Motor neuron (in vitro differentiated cells): ENCODE measurements at places on chromosomes 3 and 15. TPM values are rescaled to one million over a fixed set of nuclear protein-coding genes. Genes with fewer than 3 reads are reported as not detected.

DNA sequence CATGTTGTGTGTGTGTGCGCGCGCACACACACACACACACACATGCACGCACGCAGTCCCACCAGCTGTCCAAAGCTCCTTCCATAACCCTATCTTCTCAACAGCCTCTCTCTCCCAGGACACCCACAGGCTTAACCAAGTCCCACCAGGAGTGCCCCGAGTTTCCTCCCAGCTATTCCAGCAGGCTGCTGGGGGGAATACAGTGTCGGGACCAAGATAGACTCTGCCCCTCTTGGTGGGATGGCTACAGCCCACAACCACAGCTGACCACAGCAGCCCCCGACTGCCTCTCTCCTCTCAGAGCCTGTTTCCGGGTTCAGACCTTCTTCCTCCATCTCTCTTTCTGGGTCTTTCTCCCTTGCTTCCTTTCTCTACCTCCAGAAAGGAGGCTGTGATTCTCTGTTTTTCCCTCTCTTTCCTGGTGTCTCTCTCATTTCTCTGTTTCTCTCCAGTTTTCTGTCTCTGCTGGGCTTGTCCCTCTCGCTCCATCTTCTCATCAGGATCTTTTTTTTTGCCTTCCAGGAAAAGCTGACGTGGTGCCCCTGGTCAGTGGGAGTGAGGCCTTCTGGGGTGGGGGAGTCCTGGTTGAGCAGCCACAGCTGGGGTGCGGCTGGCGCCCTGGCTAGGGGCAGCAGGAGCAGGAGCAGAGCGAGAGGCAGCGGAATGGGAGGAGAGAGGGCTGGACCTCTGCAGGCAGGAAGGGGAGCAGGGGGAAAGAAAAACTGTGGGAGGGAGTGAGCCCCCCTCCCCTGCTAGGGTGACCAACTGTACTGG lies 3.3 kb upstream of the ISLR start:
- ATAC-seq, result peak; percentile 12

- ATAC-seq, result no peak
Measured at GRCh38 chr15:70963199-70963598, 70.6 kb downstream of the LRRC49 start.

- ATAC-seq, result no peak
Measured at GRCh38 chr15:69128667-69129311, 31.6 kb upstream of the GLCE start.

DNA sequence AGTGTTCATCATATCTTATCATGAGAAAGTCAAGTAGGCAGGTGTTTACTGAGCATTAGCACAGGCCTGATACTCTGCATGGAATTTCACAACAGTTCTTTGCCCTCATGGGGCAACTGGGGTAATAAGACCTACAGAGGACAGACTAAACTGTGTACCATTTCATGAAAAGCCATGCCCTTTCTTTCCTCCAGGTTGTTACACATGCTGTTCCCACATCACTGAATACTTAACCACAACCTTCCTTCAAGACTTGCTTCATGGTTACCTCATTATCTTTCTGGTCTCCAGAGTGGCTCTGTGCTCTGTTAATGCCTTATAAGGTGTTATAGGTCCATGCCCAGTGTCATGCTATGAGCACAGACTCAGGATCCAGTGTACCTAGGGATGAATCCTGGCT lies 28.2 kb upstream of the RSL24D1 start:
- ATAC-seq, result no peak

DNA sequence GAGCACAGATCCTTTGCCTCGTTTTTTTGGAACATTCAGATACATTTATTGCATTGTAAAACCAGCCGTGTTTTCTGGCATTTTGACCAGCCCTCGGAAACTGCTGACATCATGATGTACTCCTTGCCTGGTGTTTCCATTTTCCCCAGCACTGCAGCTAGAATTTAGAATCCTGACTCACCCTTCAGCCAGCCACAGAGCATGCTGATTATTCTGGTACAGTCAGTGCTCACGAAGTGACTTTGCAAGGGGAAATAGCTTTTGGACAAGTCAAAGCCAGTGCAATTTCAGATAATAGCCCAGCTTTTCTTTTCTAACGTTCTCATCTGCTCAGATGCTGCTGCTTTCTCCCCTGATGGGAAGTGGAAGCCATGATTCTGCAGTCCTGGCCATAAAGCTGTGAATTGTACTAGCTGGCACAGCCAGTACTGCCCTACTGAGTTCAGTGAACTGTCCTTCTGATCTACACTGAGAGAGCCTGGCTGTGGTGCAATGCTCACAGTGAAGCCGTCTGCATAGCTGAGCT lies 12.1 kb upstream of the CNBP start:
- ATAC-seq, result peak; percentile 93

GRCh38 chr3:159077860-159078259 lies 276.0 kb downstream of the MFSD1 start:
- ATAC-seq, result no peak

- ATAC-seq, result no peak
Measured at GRCh38 chr3:9617056-9617455, 32.2 kb upstream of the MTMR14 start.

DNA sequence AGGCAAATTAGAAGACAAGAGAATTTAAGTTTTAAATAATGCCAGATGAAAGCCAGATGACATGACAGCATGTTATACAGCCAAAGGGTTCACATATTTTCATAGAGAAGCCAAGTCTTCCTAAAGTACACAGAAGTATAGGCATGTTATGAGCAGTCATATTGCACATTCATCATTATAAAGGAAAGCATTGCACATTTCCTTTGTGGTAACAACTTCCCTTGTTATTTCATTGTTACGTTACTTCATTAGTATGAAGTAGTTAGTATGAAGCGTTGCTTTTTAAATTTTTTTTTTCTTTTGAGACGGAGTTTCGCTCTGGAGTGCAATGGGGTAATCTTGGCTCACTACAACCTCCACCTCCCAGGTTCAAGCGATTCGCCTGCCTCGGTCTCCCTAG lies 4.6 kb upstream of the ABCC5 start:
- ATAC-seq, result no peak

GRCh38 chr3:47635536-47635935 lies 56.9 kb upstream of the CSPG5 start:
- no peak for ATAC-seq

DNA sequence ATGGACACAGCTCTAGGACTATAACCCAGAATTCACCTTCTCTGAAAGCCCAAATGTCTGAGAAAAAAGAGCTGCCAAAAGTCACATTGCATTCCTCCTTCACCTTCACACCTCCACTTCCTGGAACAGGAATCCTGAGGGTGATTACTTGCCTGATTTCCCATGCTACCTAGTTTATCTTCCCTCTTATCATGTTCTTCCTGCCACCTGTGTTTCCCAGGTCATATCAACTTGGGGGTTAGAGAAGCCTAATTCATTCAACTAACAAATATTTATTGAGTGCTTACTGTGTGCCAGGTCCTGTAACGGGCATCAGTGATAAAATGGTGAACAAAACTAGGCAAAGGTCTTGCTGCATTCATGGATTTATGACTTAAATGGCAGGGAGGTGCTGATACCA lies 279.6 kb upstream of the WNT5A start:
- ATAC-seq, result no peak

- ATAC-seq, result peak; percentile 66
Measured at GRCh38 chr15:74978503-74978902, 16.9 kb upstream of the SCAMP5 start.

GRCh38 chr3:102354818-102355515 lies 79.8 kb upstream of the ZPLD1 start:
- peak; percentile 43 for ATAC-seq

DNA sequence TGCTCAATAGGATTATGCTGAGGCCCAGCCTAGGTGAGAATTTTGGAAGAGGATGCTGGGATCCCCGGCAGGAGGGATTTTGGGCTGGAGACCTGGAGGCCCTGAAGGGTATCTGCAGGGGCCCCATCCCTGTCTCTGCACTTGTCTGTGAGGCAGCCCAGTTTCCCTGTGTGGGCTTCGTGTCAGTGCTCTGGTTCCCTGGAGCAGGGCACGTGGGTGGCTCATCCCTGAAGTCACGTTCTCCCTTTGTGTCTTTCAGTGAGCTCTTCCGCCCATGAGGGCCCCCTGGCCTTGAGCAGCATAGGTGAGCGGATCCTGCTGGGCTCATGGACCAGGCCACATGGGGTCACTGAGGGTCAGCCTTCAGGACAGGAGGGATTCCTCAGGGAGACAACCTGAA lies 217.9 kb downstream of the SNRPN start:
- no peak for ATAC-seq

DNA sequence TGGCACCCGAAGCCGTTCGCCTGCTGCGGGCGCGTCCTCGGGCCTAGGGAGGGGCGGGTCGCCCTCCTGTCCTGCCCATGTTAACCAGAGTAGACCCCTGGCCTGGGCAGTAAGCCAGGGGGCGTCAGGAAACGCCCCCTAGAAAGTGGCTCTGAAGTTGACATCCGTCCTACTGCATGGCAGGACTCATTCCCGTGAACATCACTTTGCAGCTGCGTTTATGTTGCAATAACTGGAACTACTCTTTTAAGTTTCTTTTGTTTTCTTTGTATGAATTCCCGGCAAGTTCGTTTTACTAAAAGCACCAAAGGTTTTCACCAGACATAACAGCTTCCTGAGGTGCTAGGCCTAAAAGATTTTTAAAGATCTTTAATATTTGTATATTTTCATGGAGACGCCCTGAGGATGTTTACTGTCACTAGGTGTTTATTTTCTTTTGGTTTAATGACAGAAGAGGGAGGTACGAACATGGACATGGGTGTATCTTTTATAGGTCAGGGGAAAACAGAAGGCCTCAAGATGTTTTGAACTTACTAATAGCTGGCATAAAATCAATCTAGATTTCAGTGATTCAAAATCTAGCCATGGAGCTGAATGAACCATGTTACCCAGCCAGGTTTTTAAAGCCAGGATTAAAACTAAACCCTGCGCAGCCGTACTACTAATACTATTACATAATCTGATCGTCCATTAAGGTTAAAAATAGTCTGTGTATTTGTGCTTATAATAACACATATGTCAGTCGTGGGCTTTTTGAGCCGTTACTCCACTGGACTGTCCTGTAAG lies 1.0 kb downstream of the C15orf61 start:
- ATAC-seq, result no peak

- no peak for ATAC-seq
Measured at GRCh38 chr3:160409812-160410610, 10.6 kb downstream of the SMC4 start.

- ATAC-seq, result peak; percentile 75
Measured at GRCh38 chr3:51982838-51983577, at the start of gene ACY1. ACY1 (plus strand) TSS chr3:51983535; CDS start chr3:51984065, 530 bp downstream.

DNA sequence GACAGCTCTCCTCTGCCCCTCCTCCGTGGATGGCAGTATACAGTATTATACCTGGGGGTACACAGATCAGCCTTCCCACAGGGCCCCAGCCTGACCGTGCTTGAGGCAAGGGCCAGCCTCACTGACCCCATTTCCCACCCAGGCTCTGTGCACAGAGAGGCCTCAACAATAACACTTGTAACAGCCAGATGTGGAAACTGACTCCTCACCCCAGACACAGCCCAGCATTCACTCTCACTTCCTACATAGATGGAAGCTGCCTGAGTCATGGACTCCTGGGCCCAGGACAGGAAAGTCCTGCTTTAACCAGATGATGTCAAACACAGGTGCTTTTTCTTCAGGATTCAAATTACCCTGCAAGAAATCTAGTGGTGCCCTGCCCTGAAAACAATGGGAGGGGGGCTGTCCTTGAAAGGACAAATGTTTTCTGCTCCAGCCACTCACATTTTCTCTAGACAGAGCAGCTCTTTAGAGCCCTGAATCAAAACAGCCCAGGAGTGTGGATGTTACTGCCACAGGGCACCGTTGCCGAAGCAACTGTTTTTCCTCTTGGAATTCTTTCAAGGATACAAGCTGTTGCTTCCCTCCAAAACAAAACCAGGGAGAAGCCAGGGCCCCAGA lies 16.4 kb downstream of the CCDC12 start:
- ATAC-seq, result peak; percentile 66

GRCh38 chr3:69499899-69500421 lies 114.1 kb upstream of the FRMD4B start:
- peak; percentile 73 for ATAC-seq

DNA sequence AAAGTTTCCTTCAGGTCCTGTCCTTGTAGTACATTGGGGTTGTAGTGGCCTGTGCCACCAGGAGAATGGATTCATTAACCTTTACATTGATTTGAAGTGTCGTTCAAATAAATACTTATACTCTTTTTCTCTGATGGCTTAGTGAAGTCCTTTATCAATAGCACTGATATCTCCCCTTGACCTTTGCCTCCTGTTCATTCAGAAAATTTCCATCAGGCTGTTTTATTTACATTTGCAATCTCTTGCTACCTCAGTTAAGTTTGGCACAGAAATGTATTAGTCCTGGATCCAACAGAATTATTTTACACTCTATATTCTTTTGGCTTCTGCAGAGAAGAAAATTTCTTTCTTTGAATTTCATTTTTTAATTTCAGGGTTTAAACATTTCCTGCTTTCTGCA lies 497.0 kb downstream of the RBMS3 start:
- no peak for ATAC-seq

DNA sequence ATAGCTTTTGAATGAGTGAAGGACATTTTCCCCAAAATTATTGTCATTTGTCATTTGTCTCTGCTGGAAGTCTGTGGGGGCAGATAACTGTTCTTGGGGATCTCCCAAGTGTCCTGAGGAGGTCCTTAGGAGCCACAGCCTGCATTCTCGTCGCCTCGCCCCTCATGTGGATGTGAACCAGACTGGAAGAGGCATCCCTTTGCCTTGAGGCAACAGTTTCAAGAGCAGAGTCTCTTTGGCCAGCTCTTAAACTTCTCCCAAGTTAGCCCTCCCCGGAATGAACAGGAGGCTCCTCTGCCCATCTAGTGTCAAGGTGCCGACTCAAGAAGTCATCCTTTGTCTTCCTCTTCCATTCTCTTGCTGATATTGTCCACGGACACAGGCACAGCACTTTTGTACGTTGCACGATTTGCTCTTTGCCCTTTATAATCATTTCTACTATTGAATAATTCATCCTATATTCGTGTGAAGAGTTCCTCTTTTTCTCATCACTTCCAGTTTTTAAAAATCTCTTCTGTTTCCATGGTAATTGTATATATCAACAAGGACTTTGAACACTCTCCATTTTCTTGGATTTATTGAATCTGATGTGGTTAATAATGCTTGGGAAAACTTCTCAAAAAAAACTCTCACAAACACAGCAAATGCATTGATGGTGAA lies 40.8 kb upstream of the CD47 start:
- no peak for ATAC-seq

GRCh38 chr3:133967992-133968892 lies 61.5 kb downstream of the SLCO2A1 start:
- ATAC-seq, result no peak

- no peak for ATAC-seq
Measured at GRCh38 chr15:42068601-42069000, 25.8 kb downstream of the PLA2G4D start.

DNA sequence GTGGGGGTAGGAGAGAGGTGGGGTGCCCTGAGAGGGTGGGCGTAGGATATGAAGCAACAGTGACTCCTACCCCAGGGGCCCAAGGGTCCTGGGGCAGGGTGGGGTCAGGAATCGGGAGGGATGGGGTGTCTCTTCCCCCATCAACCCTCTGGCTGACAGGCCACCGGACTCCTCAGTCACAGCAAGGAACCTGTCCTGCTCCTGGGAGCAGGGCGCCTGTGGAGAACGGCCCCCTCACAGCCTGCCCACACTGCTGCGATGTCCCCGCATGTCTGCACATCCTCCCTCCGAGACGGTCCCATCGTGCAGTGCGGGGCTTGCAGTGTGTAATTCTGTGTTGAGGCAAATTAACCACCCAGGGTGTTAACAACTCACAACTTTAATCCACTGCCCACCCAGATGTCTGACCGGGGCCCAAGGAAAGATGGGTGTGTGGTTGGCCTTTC lies 2.7 kb downstream of the TM4SF19 start:
- no peak for ATAC-seq

FBXW12 gene
- 0.31 TPM in 1 of 2 replicates, not detected in the other for total RNA-seq

TSEN2 gene
- 22.9 and 24.2 TPM in 2 replicates for total RNA-seq

ETV5 gene
- 3.6 and 4.0 TPM in 2 replicates for total RNA-seq

KLHL40 gene
- not detected in 2 replicates for total RNA-seq

TNNC1 gene
- total RNA-seq, result 0.73 and 2.0 TPM in 2 replicates

RUBCN gene
- 13.6 and 15.9 TPM in 2 replicates for total RNA-seq

OSBPL10 gene
- total RNA-seq, result 2.8 and 3.3 TPM in 2 replicates

PRKCI gene
- total RNA-seq, result 22.0 and 24.4 TPM in 2 replicates

ALS2CL gene
- 0.41 and 0.79 TPM in 2 replicates for total RNA-seq
